ENCODE measurements at places on chromosomes 11 and 22.

- no peak for DNase-seq
Measured at GRCh38 chr11:9047964-9048523, 43.4 kb downstream of the SCUBE2 start.

DNA sequence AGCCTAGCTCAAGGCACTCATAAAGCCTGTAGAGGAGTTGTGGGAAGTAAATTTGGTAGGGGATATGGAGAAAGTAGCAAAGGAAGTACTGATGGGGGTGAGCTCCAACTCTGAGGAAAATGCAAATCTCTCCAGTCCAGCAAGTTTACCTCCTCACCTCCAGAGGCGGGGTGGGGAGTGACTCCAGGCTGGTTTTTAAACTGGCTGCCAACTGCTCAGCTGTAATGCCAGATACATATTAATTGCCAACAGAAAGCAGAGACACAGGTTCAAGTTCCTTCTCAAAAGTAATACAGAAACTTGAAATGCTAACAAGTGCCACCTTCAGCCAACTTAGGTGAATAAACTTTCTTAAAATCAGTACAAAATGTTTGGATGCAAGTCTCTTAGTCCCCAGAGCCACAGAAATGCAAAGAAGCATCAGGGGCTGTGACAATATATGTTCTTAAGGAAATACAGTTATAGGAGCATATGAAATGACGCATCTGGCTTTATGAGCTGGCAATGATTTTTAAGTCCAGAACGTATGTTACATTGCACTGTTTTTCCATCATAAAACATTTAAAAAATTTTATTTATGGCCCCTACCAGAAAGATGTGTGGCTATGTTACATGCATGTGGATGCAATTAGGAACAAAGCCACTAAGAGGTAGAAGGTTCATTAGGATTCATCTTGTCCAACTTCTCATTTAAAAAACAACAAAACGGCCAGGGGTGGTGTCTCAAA lies 436.4 kb upstream of the CCDC90B start:
- DNase-seq: no peak

DNA sequence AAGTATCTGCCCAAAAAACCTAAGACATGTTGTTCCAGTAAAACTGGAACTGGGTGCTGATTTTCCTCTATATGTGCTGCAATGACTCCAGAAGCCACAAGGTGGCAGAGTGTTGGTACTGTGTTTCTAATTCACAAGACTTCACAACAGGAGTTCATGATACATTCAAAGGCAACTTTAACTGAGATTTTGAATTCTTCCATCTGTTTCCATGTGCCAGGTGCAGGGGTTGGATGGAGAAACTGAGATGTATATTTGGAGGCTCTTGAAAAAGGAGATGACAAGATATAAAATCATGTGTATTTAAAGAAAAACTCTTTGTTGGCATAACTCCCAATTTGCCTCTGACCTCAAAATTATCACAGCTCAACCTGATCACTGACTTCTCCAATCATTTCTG lies 1098.6 kb upstream of the CCDC90B start:
- DNase-seq: no peak

GRCh38 chr22:23513133-23513532 lies 67.0 kb downstream of the IGLL1 start:
- DNase-seq: no peak

- no peak for DNase-seq
Measured at GRCh38 chr11:91755526-91755925, 469.1 kb upstream of the FAT3 start.

DNA sequence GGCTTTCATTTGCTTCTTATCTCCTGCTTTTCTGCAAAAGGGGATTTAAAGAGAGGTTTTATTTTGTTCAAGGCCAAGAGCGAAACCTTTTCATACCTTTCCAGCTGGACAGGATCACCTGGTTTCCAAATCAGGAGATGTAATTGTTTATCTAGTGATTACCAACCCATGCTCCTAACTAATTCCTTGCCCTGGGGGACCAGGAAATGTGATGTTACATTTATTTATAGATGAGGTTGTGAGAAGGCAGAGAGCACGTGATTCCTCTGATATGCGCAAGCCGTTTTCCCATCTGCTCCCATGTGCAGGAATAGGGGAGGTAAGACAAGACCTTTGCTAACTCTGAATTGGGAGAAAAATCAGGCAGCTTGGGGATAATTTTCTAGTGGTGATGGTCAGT lies 507.2 kb upstream of the LARGE1 start:
- DNase-seq: no peak

GRCh38 chr11:44389963-44390605 lies 80.1 kb upstream of the ALX4 start:
- no peak for DNase-seq

DNA sequence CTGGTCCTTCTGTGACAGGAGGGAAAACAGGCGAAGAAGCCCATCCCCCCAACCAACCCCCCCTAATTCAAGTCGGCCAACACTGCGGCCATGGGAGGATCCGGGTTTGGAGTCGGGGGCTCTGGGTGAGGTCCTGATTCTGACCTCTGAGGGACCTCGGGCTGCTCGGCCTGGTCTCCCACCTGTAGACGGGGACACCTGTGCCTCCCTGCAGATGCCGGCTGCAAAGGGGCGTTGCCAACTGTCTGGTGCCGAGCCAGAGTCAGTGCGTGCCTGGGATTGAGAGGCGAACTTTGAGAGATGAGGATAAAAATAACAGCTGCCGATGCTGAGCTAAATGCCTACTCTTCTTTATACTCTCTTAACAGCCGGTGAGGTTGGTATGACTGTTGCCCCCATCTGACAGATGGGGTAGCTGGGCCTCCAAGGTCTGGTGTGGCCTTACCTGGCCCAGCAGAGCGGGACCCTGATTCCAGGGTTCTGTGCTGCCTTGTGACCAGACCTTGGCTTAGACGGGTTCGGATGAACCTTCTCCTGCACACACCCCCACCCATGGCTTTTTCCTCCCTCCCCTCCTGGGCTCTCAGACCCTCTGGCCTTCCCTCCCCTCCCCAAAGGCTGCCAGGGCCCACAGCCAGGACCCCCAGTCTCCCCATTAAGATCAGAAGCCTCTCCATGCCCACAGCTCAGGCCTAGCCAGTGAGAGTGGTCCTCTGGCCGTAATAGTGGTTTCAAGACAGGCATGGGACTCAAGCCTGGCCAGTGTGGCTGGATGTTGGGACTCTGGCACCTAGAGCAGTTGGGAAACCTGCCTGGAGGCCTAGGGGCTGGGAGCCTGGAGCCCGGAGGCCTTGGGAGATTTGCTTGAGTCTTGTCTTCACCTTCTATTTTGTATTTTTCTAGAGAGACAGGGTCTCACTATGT lies 41.7 kb downstream of the KCNJ4 start:
- DNase-seq: no peak

DNA sequence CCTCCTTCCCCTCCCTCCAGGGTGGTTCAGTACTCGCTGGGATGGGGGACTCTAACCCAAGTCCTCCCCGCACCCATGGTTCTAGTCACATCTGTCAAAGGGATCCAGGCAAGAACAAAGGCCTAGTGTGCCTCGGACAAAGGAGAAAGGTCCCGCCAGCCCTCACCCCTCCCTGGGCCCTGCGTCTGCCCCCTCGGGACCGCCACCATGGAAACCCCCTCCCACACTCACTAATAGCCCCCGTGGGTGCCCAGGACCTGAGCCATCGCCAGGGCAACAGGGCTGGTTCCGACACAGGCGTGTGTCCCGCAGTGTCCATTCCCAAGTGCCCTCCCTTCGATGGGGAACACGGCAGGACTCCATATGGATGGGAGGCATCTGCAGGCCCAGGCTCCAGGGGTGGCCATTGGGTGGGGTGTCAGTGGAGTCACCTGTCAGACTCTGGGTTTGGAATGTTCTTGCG lies 5.1 kb upstream of the CARNS1 start:
- no peak for DNase-seq

DNA sequence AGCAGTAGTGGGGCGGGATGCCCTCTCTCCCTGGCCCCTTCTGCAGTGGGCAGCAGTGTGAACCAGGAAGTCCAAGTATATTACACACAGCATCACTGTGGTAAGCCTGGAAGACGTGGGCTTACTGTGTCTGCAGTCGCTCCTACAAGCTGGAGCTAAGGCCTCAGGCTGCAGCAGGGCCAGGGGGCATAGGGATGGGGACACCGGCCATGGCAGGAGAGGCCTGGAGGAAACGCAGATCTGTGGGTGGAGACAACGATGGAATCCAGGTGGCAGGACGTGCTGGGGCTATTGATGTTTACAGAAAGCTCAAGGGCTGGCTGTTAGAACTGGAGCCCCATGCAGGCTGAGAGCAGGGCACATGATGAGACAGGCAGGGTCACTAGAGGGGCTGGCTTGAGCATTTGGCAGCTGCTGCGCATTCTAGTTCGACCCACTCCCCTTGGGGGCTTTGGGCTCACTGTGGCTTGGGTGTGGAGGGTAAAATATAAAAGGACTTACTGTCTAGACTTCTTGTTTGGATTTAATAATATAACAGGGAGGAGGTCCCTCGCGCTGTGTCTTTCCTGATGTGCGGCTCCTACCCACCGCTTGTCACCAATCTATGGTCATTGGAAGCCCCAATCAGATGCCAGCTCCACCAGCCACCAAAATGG lies 539.5 kb downstream of the TBC1D22A start:
- DNase-seq: no peak

DNA sequence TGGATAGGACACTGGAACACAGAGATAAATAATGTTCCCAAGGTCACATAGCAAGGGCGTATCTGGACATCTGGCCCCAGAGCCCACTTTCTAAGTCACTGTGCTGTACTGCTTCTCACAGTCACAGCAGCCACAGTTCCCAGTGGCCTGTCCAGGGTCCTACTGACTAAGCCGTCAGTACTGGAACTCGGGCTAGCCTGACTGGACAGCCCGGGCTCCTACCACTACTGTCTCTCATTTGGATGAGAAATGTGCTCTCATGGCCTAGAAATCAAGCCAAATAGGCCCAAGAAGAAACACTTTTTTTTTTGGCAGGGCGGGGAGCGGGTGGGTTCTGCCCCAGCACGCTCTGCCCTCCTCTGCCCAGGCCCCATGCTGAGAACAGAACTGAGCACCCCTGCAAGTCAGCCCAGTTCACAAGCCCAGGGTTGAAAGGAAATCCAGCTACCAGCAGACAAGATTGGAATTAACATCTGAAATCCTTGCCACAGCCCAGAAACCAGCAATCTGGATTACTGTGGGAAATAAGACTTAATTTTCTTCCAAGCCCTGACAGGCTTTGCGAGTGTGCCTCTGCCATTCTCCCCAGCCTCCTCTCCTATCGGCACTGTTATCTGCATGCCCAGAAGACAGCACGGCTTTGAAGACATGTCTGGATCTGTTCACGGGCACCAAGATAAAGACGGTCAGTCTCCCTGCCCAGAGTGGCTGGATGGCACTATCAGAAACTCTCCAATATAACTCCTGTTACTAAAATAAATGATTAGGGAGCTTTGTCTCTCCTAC lies 182.9 kb upstream of the NCAM1 start:
- DNase-seq: no peak

- no peak for DNase-seq
Measured at GRCh38 chr11:134229126-134229790, 4.8 kb downstream of the VPS26B start.

DNA sequence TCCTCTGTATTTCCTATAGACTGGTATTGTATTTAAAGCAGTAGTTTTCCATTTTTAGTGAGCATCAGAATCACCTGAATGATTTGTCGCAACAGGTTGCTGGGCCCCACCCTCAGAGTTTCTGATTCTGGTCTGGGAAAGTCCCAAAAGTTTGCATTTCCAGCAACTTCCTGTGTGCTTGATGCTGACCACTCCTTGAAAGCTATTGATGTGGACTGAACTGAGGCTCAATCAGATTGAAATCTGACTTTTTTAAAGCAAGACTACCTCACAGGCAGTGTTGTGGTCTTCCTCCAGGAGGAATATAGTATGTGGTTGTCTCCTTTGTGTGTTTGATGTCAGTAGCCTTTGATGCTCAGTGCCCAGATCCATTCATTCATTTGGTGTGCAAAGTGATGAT lies 17.2 kb upstream of the MPZL2 start:
- no peak for DNase-seq
